GM10248 (cell line): ENCODE measurements at places on chromosomes 6 and 20.

GRCh38 chr20:59006864-59007664 lies at the start of gene CTSZ:
Gene CTSZ (minus strand): TSS chr20:59007254. CDS start chr20:59007128, 126 bp downstream.
- peak; percentile 83 for DNase-seq

- DNase-seq, result no peak
These were observed 241.6 kb upstream of the BTBD3 start for GRCh38 chr20:11675920-11676629.

GRCh38 chr6:30122515-30122914 lies 9.6 kb upstream of the TRIM31 start:
- DNase-seq, result no peak

DNA sequence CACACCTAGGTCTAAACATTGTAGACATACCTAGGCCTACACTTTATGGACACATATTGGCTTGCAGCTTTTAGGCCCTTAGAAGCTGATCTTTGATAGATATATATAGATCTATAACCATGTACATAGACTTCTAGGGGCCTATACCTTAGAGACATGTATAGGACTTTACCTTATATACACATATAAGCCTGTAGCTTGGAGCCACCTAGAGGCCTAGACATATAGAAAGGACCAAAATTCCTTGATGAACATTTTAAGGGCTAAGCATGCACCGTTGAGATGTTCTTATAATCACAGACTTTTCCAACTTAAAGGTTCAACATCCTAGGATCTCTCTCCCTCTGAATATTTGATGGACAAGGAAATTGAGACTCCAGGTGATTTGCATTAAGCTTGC lies 371.7 kb upstream of the SASH1 start:
- DNase-seq, result no peak

DNA sequence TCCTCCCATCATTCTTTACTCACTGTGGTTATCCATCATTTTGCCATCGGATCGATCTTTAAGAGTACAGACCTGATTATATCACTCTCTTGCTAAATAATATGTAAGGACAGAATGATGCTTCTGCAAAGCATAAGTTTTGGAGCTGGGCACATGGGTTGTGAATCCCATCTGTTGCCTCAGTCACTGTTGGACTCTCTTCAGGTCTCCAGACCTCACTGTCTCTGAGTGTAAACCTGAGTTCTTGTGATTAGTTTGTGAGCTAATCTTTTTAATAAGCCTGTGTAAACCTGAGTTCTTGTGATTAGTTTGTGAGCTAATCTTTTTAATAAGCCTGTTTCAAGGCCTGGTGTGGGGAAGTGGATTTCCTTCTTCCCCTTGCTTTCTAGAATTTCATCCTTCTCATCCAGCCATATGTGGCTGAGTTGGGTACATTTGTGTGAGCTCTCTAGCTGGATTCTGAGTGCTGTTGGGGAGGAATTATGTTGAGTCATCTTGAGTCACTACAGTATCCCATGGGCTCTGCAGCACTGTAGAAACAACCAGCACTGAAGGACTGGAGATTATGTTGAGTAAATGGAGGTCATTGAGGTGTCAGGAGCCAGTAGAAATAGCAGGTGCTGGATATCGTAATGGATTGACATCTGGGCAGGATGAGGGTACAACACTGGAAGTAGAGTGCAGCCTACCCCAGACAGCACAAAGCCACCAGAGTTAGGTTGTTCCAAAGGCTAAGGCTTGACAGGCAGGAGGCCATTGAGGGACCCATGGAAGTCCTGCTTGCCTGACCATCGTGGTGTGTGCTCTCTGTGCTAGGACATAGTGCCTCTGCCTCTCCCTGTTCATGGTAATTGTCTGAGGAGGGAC lies 52.4 kb downstream of the SCAND1 start:
- no peak for DNase-seq

- DNase-seq, result no peak
These were observed 536 bp upstream of the MTFR2 start for GRCh38 chr6:136250686-136251008.

GRCh38 chr6:104256646-104257045 lies 603.1 kb downstream of the HACE1 start:
- DNase-seq, result no peak
